ENCODE measurements at places on chromosomes 4 and X. TPM values are rescaled to one million over a fixed set of nuclear protein-coding genes. Genes with fewer than 3 reads are reported as not detected.

Gene H2BW2
- polyA plus RNA-seq = 0.41 TPM

Gene CXCL10
- 0.23 TPM for polyA plus RNA-seq

Gene GSX2
- not detected for polyA plus RNA-seq

Gene RENBP
- 4.3 TPM for polyA plus RNA-seq

Data from muscle of leg (tissue), 16 donors.